Neural crest cell (in vitro differentiated cells): ENCODE measurements at places on chromosomes 11 and 22. TPM values are rescaled to one million over a fixed set of nuclear protein-coding genes. Genes with fewer than 3 reads are reported as not detected.

GLYAT gene
- not detected in 2 replicates for total RNA-seq

BIRC3 gene
- 0.16 and 0.33 TPM in 2 replicates for total RNA-seq

NPAS4 gene
- 0.14 and 0.63 TPM in 2 replicates for total RNA-seq

ZNF143 gene
- 35.0 and 39.1 TPM in 2 replicates for total RNA-seq

PAX6 gene
- 83.7 and 86.7 TPM in 2 replicates for total RNA-seq

PLEKHB1 gene
- 42.6 and 42.7 TPM in 2 replicates for total RNA-seq

KIF18A gene
- 27.6 and 28.2 TPM in 2 replicates for total RNA-seq

SYT9 gene
- total RNA-seq: 0.72 and 1.2 TPM in 2 replicates

VSTM5 gene
- total RNA-seq: not detected in 2 replicates

MS4A6A gene
- not detected in 2 replicates for total RNA-seq

PICK1 gene
- total RNA-seq: 20.1 and 24.0 TPM in 2 replicates

MAJIN gene
- total RNA-seq: not detected in 2 replicates

PRSS23 gene
- total RNA-seq: 27.5 and 27.6 TPM in 2 replicates

SLC22A24 gene
- total RNA-seq: not detected in 2 replicates

PGA5 gene
- not detected in 2 replicates for total RNA-seq

BATF2 gene
- total RNA-seq: 0.21 and 0.30 TPM in 2 replicates

TMEM109 gene
- total RNA-seq: 64.4 and 65.6 TPM in 2 replicates

MS4A15 gene
- total RNA-seq: not detected in 2 replicates

DEFB131B gene
- not detected in 2 replicates for total RNA-seq

TMEM45B gene
- total RNA-seq: not detected in 2 replicates

MMP10 gene
- total RNA-seq: not detected in 2 replicates

TYR gene
- not detected in 2 replicates for total RNA-seq

B4GAT1 gene
- 43.3 and 43.8 TPM in 2 replicates for total RNA-seq

SCUBE2 gene
- 7.5 and 11.0 TPM in 2 replicates for total RNA-seq

PLXNB2 gene
- 128 and 130 TPM in 2 replicates for total RNA-seq

OR4S2 gene
- not detected in 2 replicates for total RNA-seq

ZNF214 gene
- 6.5 and 7.3 TPM in 2 replicates for total RNA-seq

KCNJ11 gene
- total RNA-seq: 2.3 TPM in 2 replicates

BAIAP2L2 gene
- total RNA-seq: 0.51 and 0.52 TPM in 2 replicates

KDELR3 gene
- 5.1 and 5.3 TPM in 2 replicates for total RNA-seq

OSM gene
- not detected in 2 replicates for total RNA-seq

SEC14L6 gene
- 3.3 and 3.6 TPM in 2 replicates for total RNA-seq

ART5 gene
- total RNA-seq: 1.3 and 1.4 TPM in 2 replicates

HPX gene
- 4.3 and 6.0 TPM in 2 replicates for total RNA-seq

MS4A4A gene
- total RNA-seq: not detected in 2 replicates

FAM111B gene
- total RNA-seq: 35.1 and 35.4 TPM in 2 replicates

FAM180B gene
- 0.35 and 0.50 TPM in 2 replicates for total RNA-seq

CTSC gene
- 84.3 and 88.0 TPM in 2 replicates for total RNA-seq

OR10D3 gene
- not detected in 2 replicates for total RNA-seq

PTPRCAP gene
- total RNA-seq: 0.84 and 1.6 TPM in 2 replicates

PYGM gene
- total RNA-seq: 1.2 TPM in 2 replicates

FAM118A gene
- 60.7 and 64.8 TPM in 2 replicates for total RNA-seq

SUSD2 gene
- 0.37 and 0.66 TPM in 2 replicates for total RNA-seq

TRPC6 gene
- not detected in 2 replicates for total RNA-seq

UPK2 gene
- total RNA-seq: not detected in 2 replicates

CD248 gene
- 4.2 and 4.8 TPM in 2 replicates for total RNA-seq

KDM4E gene
- total RNA-seq: not detected in 2 replicates

SIDT2 gene
- 33.5 and 37.6 TPM in 2 replicates for total RNA-seq

SLC22A9 gene
- not detected in 2 replicates for total RNA-seq

SLC22A8 gene
- total RNA-seq: not detected in 2 replicates

NEFH gene
- 2.9 and 3.9 TPM in 2 replicates for total RNA-seq

DDI1 gene
- total RNA-seq: not detected in 2 replicates

BSX gene
- total RNA-seq: not detected in 2 replicates

MYO18B gene
- total RNA-seq: not detected in 2 replicates

PKP3 gene
- 0.42 and 1.7 TPM in 2 replicates for total RNA-seq

KIAA1671 gene
- total RNA-seq: 14.2 and 14.5 TPM in 2 replicates

RAB39A gene
- 10.8 and 11.3 TPM in 2 replicates for total RNA-seq

OR8G1 gene
- total RNA-seq: not detected in 2 replicates

KRTAP5-9 gene
- total RNA-seq: not detected in 2 replicates
